Activated CD4-positive, alpha-beta T cell treated with anti-CD3 and anti-CD28 coated beads, Interleukin-2, amount 50 U/mL, for 48 hours (primary cell): ENCODE measurements at places on chromosomes 3 and 15.

DNA sequence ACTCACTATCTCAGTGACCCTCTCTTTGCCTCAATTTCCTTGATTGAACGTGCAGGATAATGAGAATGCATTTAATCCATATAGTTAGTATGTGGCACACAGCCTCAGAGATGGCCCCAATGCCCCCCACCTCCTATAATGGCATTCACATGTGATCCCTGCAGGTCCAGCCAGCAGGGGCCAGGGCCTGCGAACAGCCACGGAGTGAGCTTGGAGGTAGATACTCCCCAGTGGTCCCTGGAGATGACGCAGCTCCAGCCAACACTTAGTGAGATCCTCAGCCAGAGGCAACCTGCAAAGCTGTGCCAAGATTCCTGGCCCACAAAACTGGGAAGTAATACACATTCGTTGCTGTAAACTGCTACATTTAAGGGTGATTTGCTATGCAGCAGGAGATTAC lies 184.9 kb upstream of the NSMCE3 start:
- DNase-seq, result no peak

GRCh38 chr3:133930341-133930933 lies 34.8 kb upstream of the RAB6B start:
- no peak for DNase-seq

DNA sequence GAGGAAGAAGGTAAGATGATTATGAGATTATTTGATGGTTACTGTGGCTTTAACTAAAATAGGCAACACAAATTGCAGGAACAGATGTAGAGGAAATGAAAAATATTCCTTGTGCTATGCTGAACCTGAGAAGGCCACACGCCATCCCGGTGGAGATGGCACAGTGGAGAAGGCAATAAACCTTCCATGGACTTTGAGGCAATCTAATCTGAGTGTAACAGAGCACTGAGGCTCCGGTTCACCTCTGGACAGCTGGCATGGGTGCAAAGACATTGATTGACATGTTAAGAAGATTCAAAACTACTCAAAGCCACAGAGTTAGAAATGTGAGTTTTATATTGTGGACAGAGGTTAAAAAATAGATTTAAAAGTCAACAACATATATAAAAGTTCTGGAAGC lies 535.7 kb downstream of the AGBL1 start:
- DNase-seq, result no peak

DNA sequence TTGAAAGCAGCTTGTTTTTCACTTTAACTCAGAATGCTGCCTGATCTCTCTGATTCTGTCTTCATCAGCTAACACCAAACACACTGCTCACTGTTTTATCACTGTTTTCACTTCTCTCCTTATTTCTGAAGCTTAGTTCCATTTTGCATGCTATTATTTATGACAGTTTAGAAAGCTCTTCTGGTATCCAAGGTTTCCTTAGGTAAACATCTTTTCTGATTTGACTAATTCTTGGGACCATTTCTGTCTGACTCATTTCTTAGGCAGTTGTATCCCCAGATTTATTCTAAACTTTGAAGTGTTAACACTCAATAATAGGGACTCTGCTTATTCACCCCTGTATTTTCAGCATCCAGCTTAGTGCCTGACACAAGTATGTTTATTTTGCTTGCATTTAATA lies 167.7 kb downstream of the BCHE start:
- no peak for DNase-seq

DNA sequence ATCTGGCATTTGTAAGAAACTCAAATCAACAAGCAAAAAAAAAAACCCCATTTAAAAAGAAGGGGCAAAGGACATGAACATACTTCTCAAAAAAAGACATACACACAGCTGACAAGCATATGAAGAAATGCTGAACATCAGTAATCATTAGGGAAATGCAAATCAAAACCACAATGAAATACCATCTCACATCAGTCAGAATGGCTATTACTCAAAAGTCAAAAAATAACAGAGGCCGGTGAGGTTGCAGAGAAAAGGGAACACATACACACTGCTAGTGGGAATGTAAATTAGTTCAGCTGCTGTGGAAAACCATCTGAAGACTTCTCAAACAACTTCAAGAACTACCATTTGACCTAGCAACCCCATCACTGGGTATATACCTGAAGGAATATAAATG lies 199.4 kb upstream of the THBS1 start:
- DNase-seq, result no peak

DNA sequence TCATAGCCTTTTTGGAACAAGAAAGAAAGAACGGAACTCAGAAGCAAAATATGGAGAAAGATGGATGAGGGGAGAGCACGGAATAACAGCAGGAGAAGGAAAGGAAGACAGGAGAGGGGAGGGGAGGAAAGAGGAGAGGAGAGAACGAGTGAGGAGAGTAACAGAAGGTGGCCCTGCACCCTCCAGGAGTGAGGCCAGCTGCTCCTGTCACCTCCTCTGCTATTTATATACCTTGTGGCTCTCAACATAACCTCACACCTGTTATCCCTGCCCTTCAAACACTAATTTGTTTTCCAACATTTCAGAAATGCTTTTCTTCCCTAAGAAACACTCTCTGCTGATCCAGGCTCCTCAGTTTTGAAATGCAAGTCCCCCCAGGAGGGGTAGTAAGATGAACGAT lies 53.4 kb upstream of the ATP2B2 start:
- no peak for DNase-seq

GRCh38 chr3:188507244-188507720 lies 353.3 kb downstream of the LPP start:
- no peak for DNase-seq

GRCh38 chr15:65981837-65982626 lies 112.7 kb downstream of the RAB11A start:
- peak; percentile 50 for DNase-seq

DNA sequence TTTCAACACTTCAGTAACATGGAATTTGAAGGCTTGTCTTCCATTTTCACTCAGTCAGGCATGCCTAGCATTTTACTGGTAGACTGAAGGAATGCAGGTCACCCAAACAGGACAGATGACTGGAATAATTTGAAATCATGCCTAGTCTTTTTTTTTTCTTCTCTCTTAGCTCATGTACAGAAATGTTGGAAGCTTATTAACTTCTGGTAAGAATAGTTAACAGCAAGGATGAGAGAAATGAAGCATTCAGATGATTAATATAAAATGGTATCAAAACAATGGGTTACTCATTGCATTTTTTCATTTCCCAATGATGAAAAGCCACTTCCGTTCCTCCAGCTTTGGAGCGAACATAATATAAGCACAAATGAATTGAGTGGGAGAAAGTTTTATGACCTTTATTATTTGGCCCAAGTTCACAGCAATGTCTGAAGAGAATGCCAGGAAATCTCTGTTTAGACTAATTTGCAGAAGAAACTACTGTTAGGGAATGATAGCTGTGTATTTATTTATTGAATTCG lies 431.6 kb upstream of the RASGRP1 start:
- no peak for DNase-seq
